ENCODE measurements at places on chromosomes 12 and 14. TPM values are rescaled to one million over a fixed set of nuclear protein-coding genes. Genes with fewer than 3 reads are reported as not detected.
A peak's percentile ranks its signal among the peaks of the same experiment; 100 is the strongest.

GRCh38 chr14:102708494-102708893 lies 68.8 kb upstream of the TRAF3 start:
- DNase-seq: no peak

- DNase-seq: no peak
These were observed 105.6 kb downstream of the DERA start for GRCh38 chr12:16016748-16017147.

DNA sequence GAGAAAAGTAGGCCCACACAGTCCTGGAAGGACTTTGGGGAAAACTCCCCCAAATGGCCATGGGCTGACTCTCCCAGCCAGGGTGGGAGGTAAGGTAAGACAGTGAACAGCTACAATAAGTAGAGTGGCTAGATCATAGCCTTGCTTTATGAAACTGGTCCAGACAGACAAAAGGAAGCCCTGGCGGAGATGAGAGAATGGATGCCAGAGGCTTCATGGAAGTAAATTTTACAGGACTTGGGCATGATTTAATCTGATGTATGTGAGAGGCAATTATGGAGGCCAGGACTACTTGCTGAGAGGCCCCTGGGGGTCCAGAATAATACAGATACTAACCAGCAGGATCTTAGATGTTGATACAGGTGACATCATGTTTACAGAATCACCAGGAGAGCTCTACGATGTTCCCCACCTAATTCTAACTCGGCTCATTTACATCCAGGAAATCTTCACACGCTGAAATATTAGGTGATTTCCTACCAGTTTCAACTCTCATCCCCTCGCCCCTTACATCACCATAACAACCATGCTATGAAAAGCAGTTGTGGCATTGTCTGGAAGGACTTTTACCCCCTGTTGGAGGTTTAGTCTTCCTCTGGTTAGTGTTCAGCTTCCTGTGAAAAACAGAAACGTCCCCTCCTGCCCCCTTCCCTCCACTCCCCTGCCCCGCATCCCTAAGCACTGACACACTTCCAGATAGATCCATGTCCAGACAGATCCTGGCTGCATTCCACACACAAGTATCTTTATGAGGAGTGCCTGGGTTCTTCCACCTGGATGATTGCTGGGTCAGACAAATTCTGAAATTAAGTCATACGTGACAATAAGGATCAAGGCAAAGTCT lies 39.5 kb upstream of the NT5DC3 start:
- peak; percentile 21 for DNase-seq

- DNase-seq: no peak
These were observed 2.3 kb upstream of the CLBA1 start for GRCh38 chr14:104983231-104983721.

DNA sequence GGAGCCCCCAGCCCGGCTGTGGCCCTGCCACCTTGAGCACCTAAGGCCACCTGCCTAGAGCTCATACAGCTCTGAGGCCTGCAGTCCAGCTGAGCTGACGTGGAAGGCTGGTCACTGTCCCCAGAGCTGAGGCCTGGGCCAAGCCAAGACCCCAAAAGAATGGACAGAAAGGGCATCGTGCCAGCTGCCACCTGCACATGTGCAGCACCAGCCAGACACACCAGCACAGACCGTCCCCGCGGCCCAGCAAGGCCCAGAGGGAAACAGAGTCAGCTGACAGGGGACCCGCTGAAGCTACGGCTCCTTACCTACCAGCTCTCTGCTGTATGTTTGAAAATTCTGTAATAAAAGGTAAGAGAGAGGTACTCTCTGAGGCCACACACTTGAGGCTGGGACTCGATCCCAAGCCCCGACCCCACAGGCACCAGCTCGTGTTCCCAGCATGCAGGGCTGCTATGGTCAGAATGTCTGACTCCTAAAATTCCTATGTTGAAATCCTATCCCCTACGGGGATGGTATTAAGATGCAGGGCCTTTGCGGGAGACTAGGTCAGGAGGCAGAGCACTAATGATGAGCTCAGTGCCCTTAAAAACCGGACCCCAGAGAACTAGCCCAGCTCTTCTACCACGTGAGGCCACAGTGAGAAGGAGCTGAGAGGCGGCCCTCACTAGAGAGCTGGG lies 25.4 kb downstream of the BRF1 start:
- DNase-seq: no peak

DNA sequence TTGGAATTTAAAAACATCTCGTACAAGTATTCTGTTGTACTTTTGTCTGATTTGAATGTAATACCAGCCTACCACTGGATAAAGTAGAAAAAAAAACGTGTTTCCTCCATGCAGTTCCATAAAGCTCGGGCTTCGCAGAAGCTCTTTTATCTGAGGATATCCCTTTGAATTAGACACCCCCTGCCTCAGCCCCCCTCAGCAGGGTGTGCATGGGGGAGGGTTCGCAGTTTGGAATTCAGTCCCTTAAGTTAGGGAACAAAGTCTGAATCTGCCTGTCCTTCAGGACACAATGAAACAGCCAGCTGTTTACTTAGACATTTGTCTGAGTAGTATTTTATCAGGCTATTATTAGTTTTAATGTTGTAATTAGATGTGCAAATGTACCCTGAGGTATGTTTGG lies 234.0 kb upstream of the CAND1 start:
- no peak for DNase-seq

DNA sequence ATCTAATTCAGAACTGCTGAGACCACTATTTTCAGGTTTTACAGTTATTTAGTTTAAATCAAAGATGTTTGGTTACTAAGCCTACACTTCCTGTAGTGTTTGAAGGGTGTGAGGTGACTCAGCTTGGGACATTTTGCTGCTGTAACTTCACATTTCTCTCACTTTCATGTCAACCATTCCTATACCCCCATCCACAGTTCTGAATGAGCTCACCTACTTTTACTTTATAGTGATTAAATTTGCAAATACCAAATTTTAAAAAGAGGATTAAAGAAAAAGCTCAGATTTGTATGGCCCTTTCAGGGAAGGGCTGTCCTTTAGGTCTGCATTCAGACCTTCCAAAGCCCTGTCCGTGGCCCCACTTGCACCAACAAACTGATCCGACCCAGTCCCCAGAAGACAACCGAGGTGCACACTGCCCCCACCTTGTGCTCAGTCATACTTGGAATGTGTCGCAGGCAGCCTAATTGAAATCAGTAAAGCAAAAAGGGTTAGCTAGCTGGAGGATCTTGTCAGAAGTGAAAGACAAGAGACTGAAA lies 174.4 kb downstream of the MON2 start:
- DNase-seq: peak; percentile 72

DNA sequence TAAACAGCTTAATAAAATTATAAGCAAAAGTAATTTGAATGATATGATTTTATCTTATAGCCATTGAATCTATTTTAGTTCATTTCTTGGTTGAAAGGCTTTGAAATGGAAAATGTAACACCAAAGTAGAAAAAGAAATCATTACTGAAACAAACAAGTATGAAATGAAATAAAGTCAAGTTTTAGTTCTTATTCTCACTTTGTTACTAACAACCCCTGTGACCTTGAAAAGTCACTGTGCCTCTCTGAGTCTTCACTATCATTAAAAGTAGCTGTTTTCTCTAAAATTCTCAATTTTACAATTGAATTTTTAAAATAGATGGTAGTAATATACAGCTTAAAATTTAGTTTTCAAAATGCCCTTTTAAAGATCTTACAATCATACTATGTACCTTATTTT lies 32.4 kb upstream of the SLC17A8 start:
- no peak for DNase-seq

DNA sequence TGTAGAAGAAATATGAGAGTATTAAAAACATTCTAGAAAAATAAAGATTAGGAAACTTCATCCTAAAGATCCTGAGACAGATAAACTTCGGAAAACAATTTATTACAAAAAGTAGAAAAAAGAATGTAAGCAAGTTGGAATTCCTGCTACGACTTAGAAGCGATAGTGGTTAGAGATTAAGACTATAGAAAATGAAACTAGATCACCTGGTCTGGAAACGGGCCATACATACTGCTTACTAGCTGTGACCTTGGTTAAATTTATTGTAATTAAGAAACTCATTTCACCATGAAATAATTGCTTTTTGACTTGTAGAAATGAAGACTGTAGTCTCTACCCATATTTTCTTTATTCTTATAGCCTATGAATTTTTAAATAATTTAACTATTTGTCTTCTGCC lies 614.1 kb downstream of the SLC16A7 start:
- DNase-seq: no peak

DNA sequence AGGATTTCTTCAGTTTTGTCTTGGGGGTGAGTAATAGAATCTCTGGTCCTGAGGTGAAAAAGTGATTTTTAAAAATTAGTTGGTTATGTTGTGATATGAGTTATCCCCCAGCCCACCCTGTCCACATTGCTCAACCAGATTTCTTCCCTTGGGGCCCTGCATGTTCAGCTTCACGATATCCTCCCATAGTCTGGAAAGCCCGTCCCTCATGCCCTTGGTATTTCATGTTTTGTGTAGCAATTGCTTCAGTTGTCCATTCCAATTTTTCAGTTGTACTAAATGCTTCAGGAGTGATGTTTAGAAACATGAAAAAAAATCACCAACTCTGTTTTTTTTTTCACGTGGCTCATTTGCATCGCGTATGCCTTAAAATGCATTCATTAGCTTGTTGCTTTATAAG lies 17.5 kb upstream of the BICD1 start:
- DNase-seq: no peak

DNA sequence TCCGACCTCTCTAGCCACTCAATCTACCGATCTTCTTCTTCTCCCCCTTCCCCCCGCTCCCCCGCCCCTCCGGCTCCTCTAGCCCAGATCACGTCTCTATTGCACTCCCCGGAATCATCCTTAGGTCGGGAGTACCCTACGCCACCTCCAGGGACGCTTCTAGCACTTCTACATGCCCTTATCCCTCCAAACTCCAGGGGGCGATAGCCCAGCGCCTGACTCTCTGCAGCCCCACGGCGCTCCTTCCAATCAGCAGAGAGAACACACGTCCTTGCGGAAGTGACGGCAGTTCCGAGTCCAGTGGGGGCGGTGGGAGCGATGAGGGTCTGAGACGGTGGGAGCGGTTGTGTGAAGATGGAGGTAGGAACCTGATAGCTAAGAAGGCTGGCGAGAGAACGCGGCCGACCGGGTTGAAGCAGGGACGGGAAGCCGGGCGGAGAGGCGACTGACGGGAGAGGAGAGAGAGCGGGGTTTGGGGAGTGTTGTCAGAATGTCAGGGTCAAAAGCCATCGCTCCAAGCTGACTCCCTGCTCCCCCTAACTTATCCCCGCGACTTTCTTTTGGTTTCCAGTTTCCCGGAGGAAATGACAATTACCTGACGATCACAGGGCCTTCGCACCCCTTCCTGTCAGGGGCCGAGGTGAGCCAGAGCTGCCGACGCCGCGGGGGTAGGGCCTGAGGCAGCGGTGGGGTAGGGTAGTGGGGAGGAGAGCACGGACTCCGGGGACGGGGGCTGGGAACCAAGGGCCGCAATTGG lies at the start of the genes RAB2B and TOX4:
Gene RAB2B, minus strand, starts transcription at position 35 of the 757 bp plus-strand sequence. CDS start 87 bp downstream, outside the sequence.
Gene TOX4, plus strand, starts transcription at position 271 of the 757 bp plus-strand sequence. Its CDS starts 84 bp downstream, at position 355.
- peak; percentile 97 for DNase-seq

GRCh38 chr12:79127271-79127751 lies 262.7 kb downstream of the SYT1 start:
- no peak for DNase-seq

Gene LRIG3
- total RNA-seq: not detected

Gene KRT6C
- total RNA-seq: not detected

Gene TTC5
- 20.6 TPM for total RNA-seq

Gene PRPF40B
- 4.9 TPM for total RNA-seq

Gene IQSEC3
- 2.7 TPM for total RNA-seq

Gene GTF2H3
- 80.0 TPM for total RNA-seq

Gene KRT72
- 0.16 TPM for total RNA-seq

Gene FOXG1
- total RNA-seq: not detected

Gene LRFN5
- not detected for total RNA-seq

Gene KRT83
- total RNA-seq: not detected

Gene RNASE7
- total RNA-seq: not detected

Gene NFE2
- total RNA-seq: not detected

Gene ZDHHC22
- total RNA-seq: not detected
